ENCODE measurements at places on chromosomes 12 and 14.

DNA sequence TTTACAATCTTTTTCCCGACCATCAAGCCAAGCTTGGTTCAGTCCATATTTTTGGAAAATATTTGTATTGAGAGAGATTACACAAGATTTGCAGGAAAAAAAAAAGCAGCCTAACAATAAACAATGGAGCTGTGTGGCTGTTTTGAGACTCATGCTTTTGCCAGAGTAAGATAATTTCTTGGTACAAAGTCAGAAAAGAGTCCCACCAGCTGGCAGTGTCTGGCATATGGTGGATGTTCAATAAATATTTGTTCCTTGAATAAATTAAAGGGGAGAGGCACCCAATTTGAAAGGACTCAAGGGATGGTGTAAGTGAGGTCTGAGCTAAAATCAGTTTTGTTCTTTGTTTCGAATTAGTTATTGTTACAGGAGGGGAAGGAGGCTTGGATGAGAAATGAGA lies 78.1 kb upstream of the RPH3A start:
- DNase-seq = no peak

DNA sequence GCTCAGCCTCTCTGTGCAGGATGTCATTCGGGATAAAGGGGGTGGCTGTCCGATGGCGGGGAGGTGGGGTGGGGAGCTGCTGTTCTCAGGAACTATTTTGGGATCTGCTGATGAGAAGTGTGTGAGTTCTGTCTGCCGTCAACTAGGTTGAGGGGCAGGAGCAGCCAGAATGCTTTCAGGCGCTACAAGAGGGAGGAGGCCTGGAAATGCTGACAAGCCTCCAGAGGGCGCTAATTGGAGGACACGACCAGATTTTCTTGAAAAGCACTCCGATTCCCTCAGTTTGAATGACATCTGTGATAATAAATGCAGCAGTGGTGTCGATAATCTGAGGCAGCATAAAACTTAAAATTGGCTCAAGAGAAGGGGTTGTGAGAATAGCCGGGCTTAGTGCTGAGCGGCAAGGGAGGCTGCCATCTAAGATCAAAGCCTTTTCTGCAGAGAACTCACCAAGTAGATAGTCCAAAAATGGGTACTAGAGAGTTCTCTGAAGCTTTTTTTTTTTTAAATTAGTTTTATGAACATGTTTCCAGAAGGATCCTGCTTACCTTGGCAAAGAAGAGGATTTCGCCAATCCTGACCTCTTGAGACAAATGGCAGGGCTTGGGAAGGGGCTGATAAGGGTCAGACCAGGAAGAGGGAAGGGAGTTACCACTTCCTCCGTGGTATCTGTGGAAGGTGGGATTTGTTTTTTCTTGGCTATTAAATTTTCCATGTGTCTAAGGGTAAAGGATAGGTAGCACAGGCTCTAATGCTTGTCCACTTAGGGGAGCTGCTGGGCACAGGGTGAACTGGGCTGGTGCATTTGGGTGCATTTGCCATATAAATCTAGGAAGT lies 94.4 kb downstream of the CRACR2A start:
- no peak for DNase-seq

GRCh38 chr14:103056322-103057027 lies 874 bp downstream of the CDC42BPB start:
- DNase-seq = no peak

DNA sequence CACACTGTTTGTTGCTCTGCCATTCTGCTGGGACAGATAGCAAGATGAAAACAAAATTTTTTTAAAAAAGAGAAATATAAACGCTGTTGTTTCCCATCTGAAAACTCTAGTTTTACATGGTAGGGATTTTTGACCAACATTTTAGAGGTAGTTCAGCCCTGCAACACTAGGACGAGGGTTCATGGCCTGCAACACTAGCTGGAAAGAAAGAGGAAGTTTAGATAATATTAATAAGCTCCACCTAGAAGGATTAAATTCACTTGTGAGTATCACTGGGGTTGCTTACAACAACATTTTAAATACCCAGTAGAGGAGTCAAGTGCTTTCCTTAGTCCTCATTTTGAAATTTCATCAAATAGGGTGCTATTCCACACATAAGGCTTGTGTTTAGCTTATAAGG lies 68.2 kb downstream of the SRGAP1 start:
- DNase-seq = no peak

GRCh38 chr14:56143025-56143424 lies 24.8 kb downstream of the PELI2 start:
- DNase-seq = no peak

DNA sequence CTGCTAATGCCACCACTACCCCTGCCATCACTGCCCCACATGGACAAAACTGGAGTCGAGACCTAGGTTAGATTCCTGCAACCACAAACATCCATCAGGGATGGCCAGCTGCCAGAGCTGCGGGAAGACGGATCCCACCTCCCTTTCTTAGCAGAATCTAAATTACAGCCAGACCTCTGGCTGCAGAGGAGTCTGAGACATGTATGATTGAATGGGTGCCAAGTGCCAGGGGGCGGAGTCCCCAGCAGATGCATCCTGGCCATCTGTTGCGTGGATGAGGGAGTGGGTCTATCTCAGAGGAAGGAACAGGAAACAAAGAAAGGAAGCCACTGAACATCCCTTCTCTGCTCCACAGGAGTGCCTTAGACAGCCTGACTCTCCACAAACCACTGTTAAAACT lies 7.1 kb upstream of the OAS2 start:
- no peak for DNase-seq

- DNase-seq = no peak
These were observed 381.9 kb downstream of the SLC16A7 start for GRCh38 chr12:59977779-59978178.

DNA sequence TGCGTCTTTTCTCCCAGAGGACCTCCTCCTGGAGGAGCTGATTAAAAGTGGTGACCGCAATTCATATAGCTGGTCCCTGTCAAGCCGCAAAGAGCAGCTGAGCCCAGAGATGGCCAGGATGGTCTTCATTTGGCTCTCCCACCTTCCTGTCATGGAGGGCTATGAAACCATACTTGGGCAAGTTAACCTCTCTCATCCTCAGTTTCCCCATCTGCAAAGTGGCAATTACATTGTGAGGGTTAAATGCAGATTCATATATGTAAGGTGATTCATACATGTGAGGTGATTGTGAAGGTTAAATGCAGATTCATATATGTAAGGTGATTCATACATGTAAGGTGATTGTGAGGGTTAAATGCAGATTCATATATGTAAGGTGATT lies 3.6 kb upstream of the TESC start:
- no peak for DNase-seq

GRCh38 chr12:129776977-129777667 lies 126.7 kb downstream of the TMEM132D start:
- DNase-seq = no peak

DNA sequence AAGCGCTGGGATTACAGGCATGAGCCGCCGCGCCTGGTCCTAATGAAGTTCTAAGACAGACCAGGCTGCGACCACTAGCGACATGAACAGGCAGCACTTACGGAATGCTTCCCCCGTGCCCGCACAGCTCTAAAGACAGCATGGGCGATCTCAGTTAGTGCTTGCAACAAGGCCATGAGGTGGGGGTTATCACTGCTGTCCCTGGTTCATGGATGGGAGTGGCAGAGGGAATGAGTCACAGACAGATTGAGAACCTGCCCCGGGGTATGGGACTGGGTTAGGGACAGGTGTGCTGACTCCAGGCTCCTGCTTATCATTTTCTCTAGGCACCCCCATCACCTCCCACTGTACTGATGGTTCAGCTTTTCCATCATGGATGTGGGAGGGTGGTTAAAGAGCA lies 160.9 kb downstream of the VRK1 start:
- no peak for DNase-seq

All from cerebellar nuclear complex (tissue), 1 donor.